ENCODE measurements at places on chromosomes 12 and 14.

GRCh38 chr14:24844011-24844410, 205.9 kb downstream of the STXBP6 start:
- no peak for DNase-seq

- no peak for DNase-seq
Observed at GRCh38 chr14:59484639-59485175, 390 bp downstream of the JKAMP start.

DNA sequence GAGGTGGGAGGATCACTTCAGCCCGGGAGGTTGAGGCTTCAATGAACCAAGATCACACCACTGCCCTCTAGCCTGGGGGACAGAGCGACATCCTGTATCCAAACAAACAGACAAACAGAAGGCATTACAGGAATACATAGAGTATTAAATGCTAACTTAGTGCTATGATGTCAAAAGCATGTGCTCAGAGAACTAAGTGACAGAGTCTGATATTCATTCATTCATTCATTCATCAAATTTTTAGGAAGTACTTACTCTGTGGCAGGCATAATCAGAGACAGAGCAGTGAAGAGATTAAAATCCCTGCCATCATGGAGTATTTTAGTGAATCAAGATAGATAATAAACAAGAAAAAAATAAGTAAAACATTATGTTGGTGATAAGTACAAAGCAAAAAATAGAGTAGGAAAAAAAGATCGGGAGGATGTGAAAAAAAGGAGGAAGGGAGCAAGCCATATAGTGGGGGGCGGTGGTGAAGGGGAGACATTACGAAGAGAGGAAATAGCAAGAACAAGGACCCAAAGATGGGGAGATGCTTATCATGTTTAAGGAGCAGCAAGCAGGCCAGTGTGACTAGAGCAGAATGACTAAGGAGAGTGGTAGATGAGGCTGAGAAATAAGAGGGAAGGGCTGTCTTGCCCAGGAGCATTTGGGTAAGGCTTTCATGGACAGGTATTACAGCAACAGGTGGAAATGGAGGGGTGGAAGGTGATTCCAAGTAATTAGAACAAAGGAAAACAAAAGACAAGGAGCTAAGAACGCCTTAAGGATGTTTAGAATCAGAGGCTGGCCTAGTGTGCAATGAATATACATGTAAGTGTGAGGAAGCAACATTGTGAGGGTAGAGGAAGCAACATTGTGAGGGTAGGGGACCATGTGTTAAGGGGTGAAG, 2.8 kb downstream of the MAP4K5 start:
- DNase-seq = no peak

- DNase-seq = no peak
Observed at GRCh38 chr12:51669996-51670395, 79.0 kb downstream of the SCN8A start.

DNA sequence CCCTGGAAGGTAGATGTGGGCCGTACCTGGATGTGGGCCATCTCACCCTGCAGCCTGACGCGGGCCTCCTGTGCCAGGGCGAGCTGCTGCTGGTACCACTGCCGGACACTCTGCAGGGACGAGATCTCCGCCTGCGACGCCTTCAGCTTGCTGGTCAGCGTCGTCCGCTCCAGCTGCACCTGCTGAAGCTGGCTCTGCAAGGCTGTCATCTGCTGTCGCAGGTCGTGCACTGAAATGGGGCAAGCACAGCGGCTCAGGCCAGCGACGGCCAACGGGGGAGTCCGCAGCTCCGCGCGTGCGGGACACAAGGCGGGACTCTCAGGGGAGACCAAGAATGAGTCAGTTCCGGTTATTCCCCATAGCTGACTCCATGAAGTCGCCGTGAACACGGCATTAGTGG, 26.9 kb downstream of the GOLGA3 start:
- DNase-seq = no peak

DNA sequence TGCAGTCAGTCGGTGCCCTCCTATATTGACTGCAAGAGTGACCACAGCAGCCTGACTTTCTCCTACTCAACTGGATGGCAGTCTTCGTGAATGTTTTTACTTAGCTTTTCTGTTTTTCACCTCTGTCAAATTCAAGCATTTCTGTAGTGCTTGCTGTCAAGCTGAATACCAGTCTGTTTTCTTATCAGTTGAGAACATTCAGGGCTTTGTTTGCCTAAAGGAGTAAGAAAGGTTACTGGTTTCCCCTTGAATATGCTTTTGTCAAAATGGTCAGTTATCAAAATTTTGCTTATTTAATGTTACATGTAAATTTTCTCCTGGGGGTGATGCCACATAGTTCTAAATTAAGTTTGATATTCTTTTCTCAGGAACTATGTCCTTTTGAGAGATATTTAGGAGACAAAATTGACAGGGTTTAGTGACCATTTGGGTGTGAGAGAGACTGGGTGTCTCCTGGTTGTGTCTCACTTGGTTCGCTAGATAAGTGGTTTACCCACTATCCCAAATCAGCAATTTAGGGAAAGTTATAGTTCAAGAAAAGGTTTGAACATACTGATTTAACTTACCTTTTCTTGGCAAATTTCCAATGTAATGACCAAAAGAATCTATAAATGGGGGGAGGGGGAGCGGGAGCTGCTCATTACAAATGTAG, 366.3 kb downstream of the TMTC2 start:
- no peak for DNase-seq

- DNase-seq = no peak
Observed at GRCh38 chr14:23354990-23355389, 2.3 kb upstream of the SLC22A17 start.

GRCh38 chr12:53558631-53559030, 51.3 kb upstream of the NPFF start:
- no peak for DNase-seq

DNA sequence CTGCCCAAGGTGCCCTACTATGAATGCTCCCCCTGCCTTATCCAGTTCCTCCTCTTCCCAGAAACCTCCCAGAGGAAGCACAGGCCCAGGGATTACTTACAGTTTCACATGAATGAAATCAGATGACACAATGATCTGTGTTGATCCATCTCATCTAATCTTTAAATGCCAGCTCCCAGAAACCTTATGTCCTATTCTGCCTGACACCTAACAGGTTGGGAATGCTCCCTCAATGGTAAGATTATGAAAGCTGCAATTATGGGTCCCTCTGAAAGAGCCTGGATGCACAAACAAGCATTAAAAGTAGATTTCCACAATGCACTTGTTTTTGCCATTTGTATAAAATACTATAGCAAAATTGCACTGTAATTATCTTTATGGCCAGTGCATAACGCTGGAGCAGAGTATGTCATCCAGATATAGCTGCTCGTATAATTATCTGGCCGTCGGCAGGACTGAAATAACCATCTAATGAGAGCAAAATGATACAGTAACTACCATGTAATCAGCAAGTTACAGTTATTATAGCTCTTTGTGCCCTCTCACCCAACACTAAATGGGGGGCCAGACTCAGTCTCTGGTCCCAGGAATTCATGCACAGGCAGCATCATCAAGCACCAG, 4.4 kb upstream of the ZBTB39 start:
- no peak for DNase-seq

- DNase-seq = no peak
Observed at GRCh38 chr14:83425706-83426105, 1892.1 kb upstream of the SEL1L start.
